Effector memory CD4-positive, alpha-beta T cell (primary cell): ENCODE measurements at places on chromosomes 2 and 18.

GRCh38 chr18:57727952-57728807, 74.9 kb downstream of the ATP8B1 start:
- no peak for DNase-seq

- no peak for DNase-seq
Measured at GRCh38 chr2:14632133-14632936, at the start of gene LRATD1. LRATD1 (plus strand) TSS chr2:14632717; CDS start chr2:14633980, 1,263 bp downstream.

GRCh38 chr2:238785528-238785860, 62.4 kb upstream of the TWIST2 start:
- no peak for DNase-seq

DNA sequence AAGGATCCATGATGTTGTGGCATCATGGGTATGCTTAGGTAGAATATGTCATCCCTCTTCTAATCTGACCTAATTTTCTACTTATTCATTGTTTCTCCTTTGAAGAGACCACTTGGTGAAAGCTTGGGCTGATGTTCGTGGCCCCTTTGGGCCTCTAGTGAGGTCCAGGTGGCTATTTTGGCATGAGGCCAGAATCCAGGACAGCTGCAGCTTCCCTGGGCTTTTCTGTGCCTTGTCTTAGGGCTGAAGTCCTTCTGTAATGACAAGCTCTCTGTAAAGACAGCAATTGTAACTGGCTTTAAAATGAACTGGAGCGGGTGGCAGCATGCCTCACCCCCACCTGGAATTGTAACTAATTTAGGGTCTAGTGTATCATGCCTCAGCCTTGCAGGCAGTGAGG, 15.6 kb upstream of the MC2R start:
- no peak for DNase-seq

DNA sequence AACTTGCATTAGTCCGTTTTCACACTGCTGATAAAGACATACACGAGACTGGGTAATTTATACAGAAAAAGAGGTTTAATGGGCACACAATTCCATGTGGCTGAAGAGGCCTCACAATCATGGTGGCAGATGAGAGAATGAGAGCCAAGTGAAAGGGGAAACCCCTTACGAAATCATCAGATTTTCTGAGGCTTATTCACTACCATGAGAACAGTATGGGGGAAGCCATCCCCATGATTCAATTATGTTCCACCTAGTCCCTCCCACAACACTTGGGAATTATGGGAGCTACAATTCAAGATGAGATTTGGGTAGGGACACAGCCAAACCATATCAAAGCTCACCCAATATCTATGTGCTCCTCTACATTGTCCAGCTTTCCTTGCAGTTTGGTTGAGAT, 16.0 kb upstream of the SERPINE2 start:
- DNase-seq = no peak
